ENCODE measurements at places on chromosomes 11 and 22.

GRCh38 chr11:66082946-66083698 is 13.1 kb downstream of the PACS1 start:
- no peak for DNase-seq

GRCh38 chr11:44718057-44718456 is 8.7 kb upstream of the TSPAN18 start:
- no peak for DNase-seq

DNA sequence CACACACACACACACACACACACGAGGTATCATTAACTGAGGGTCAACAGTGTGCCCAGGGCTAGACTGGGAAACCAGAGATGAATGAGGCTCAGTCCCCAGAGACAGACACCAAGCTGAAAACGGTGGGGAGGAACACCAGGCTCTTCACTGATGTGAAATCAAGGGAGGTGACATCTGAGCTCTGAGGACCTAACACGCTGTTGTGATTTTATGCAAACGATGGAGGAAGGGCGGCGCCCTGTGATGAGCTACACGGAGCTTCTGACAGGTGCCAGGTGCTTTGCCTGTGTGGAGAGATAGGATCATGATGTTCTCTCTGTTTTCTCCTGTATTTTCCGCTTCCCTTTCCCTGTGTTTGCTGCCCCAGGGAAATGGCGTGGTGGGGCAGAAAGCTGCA is 6.5 kb upstream of the CYB5R3 start:
- no peak for DNase-seq

GRCh38 chr11:117814766-117815261 is 9.7 kb downstream of the FXYD2 start:
- peak; percentile 30 for DNase-seq

All from muscle of arm (tissue), 14 donors.